Suprapubic skin (tissue), 4 donors: ENCODE measurements at places on chromosomes 1 and 21.

GRCh38 chr21:35838350-35838749, 222.0 kb downstream of the SETD4 start:
- no peak for DNase-seq

GRCh38 chr21:25649146-25649545, 10.1 kb downstream of the JAM2 start:
- DNase-seq = no peak

GRCh38 chr1:94741510-94741909, 78.6 kb upstream of the SLC44A3 start:
- no peak for DNase-seq

DNA sequence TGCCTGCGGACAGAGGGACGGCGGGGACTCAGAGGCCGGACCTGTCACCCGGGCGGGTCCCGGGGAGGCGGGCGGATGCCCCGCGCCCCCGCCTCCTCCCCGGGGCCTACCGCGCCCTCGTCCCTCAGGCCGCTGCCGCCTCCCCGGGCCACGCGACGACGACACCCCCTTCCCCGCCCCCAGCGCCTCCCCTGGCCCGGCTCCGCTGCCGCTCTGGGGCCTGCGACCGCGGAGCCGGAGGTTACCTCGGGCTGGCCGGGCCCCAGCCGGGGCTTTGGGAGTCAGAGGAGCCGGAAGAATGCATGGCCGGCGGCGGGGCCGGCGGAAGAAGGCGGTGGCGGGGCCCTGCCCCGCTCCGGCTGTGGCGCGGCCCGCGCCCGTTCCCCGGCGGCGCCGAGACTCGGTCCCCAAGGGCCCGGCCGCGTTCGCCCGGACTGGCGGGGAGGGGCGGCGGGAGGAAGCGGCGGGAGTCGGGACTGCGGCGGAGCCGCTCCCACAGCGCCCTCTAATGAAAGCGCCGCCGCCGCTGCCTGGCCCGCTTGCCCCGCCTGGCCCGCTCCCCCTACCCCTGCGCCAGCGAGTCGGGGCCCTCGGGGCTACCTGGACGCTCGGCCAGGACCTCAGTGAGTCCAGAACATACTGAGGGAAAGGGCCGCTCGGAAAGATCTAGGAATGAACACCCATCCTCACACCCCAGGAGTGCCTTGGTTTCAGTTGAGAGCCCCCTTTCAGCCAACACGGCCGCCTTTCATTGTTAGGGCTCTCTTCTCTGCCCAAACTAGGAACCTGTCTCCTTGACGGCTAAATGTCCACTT, at the start of gene LPGAT1:
TSS of gene LPGAT1 (minus strand) at position 436 of the 815 bp plus-strand sequence. CDS start 1,467 bp downstream, outside the sequence.
- DNase-seq = peak; percentile 79

GRCh38 chr1:22821027-22821426, 110.4 kb downstream of the EPHB2 start:
- no peak for DNase-seq

DNA sequence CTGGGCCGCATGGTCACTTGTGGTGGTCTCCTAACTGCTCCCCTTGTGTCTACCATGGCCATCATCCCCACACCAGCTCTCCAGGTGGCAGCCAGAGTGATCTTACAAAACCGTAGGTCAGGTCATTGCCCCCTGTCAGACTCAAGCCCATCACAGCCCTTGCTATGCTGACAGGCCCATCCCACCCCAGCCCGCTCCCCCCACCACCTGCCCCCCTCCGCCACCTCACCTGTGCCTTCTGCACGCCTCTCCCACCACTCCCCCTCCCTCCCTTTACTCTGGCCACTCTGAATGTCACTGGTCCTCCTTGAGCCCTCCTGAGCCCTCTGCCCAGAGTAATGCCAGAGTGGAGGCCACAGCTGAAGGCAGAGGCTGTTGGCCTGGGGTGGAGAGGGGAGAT, 28.5 kb downstream of the TEX35 start:
- DNase-seq = no peak
